Hair follicle dermal papilla cell (primary cell): ENCODE measurements at places on chromosomes 3 and 15. TPM values are rescaled to one million over a fixed set of nuclear protein-coding genes. Genes with fewer than 3 reads are reported as not detected.

The LYZL4 gene
- total RNA-seq: not detected in 2 replicates

The CACNA1D gene
- 0.97 and 2.3 TPM in 2 replicates for total RNA-seq

The SERINC4 gene
- under 0.01 and 0.12 TPM in 2 replicates for total RNA-seq

The GOLGA8K gene
- total RNA-seq: 0.32 TPM in 1 of 2 replicates, not detected in the other

The KLHL40 gene
- total RNA-seq: not detected in 2 replicates

The DPPA2 gene
- total RNA-seq: not detected in 2 replicates

The SI gene
- not detected in 2 replicates for total RNA-seq

The ACVR2B gene
- 2.9 and 3.6 TPM in 2 replicates for total RNA-seq

The DGKG gene
- total RNA-seq: under 0.01 and 0.24 TPM in 2 replicates

The GHSR gene
- total RNA-seq: not detected in 2 replicates
